CD4-positive, alpha-beta T cell treated with Interleukin-2 at 100 ng/mL for 4 hours (primary cell): ENCODE measurements at places on chromosomes 1 and 21.

- DNase-seq: no peak
These were observed 12.5 kb downstream of the SDC3 start for GRCh38 chr1:30895944-30896660.

DNA sequence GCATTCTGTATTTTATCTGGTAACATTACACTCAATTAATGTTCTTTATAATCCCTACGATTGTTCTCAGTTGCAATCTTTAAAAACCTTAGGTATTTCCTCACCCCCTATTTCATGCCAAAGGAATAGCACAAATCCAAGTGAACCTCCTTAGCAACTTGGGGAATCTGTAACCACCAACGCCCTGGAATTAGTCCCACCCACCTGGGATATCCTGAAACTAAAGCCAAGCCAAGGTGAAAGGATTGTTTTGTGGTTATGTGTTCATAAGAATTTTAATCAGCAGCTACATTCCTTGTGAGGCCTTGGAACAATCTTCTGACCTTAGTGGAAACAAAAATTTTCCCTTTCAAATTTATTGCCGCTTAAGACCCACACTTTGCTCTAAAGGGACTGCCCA is 908.7 kb downstream of the TTLL7 start:
- no peak for DNase-seq

DNA sequence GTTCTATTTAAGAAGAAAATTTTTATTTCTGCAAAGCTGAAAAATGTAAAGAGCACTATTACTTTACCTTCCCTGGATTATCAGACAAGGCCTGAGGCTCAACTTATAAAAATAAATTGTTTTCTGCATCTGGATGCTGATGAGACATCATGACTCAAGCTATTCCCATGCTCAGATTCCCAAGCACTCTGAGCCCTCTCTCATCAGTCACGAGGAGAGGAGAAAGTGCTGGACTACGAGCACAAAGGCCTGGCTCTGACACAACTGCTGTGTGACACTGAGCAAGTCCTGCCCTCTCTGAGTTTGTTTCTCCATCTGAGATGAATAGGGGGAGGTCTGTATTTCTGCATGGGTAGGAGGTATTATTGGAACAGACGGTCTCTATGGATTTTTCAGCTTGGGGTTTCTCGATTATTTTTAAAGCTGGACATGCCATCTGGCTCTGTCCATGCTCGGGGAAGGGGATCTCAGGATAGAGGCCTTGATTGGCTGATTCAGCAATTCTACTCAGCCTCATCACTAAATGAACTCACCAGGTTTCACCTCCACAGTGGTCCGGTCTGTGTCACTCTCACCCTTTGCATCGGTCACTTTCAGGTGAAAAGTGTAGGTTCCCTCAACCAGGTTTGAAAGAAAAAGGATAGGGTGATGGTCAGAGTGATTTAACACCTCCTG is 107.7 kb downstream of the KIAA0319L start:
- DNase-seq: no peak

- no peak for DNase-seq
These were observed 28.6 kb downstream of the FCRL2 start for GRCh38 chr1:157748262-157748817.

DNA sequence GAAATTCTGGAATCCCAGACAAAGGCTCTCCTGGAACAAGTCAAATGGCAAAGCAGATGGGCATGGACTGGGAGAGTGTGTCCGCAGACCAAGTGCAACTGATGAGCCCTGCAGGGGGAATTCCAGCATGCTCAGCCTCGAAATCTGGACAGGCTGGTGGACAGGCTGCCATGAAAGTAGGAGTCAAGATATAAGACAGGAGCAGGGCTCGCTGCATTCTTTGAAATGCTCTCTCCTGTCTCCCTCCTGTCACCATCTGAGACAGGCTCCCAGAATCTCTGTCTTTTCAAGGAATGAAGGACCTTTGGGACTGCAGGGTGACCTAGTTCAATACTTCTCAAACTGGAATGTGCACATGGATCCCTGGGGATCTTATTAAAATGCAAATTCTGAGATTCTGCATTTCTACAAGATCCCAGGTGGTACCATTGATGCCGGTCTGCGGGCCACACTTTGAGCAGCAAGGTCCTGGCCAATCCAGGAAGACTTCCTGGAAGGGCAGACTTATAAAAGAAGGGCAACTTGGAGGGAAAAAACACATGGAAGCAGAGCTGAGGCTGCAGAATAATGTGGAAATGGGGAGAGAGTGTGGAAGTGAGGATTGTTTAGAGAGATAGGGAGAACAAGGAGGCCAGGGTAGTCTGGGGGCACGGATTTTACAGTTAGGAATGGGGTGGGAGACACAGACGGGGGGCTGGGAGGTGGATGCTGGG is 29.8 kb downstream of the TNNT2 start:
- DNase-seq: no peak

GRCh38 chr1:114388432-114389003 is 122.5 kb downstream of the TRIM33 start:
- no peak for DNase-seq

DNA sequence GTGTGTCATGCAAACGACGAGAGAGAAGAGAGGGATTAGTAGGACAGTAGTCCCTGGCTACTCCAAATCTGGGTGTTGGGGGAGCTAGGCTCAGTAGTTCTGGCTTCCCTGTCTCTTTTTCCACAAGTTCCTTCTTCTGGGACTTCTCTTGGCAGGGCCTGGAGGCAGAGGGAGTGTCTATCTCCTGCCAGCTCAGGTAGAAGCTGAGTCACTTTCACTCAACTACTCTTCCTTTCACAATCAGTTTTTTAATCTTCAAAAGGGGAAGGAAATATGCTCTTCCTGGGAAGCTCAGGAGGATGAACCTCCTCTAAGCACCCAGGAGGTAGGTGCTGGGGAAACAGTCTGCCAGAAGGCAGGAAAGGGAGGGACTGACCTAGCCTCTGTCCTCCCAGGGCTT is 35.2 kb upstream of the MAGOH start:
- no peak for DNase-seq

DNA sequence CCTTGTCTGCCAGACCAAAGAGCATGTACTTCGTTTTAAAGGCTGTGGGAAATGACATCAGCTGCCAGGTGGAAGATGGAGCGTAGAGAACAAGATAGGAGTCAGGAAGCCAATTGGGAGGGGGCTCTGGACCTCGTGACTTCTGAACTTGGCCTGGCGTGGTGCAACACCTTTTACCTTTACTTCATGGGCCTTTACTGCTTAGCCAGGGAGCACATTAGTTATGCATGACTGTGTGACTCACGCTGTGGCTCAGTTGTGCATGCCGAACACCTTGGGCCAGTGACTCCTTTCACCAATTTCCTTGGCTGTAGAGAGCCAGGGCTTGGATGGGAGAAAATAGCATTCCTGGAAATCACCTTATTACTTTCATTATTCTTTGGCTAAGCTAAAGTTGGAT is 7.2 kb downstream of the XCL1 start:
- no peak for DNase-seq

GRCh38 chr1:190551638-190552037 is 74.0 kb upstream of the BRINP3 start:
- no peak for DNase-seq

DNA sequence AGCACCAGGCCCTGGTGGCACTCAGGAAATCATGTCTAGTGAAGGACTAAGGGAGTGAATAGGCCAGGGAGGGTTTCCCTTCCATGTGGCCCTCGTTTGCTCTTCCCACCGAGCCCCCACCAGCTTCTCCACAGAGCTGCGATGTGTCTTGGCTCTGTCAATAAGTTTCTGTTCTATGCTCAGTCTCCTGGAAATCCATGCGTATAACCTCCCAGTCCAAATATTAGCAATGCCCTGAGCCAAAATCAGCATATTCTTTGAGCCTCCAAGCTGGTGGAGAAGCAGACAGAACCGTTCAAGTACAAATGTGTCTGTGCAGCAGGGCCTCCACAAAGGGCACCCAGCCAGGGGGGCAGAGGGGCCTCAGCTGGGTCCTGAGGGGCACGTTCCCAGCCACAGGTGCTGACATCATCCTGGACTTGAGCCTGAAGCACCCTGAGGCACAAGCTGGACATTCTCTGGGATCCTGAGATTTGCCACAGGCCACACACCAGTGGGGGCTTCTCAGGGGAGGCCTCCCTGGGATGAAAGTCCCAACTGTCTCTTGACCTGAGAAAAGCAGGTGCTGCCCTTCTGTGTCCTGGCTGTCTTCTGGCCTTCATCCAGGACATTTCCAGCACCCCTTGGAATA is 350.5 kb upstream of the VAMP3 start:
- DNase-seq: no peak

GRCh38 chr1:204145033-204145504 is 6.8 kb downstream of the ETNK2 start:
- DNase-seq: no peak

- DNase-seq: no peak
These were observed 108.2 kb upstream of the SLC35F3 start for GRCh38 chr1:233796146-233796783.

GRCh38 chr1:145828367-145829026 is 4.5 kb downstream of the POLR3C start:
- no peak for DNase-seq

DNA sequence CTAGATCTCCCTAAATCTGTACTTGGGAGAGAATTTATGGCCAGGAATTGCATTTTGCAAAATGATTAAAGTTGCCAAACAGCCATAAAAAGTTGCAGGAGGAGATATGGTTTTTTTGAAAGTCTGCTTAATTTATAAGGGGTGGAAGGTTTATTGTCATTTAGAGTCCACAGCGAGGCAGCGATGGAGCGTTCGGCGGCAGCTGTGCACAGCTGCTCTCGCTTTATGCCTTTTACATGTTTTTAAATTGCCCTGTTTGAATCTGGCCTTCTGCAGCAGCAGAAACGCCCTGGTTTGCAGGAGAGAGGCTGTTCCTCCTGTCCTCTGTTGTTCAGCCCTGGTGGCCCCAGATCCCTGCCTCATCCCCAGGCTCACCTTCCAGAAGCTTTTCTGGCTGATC is 144.9 kb upstream of the POU3F1 start:
- DNase-seq: no peak

DNA sequence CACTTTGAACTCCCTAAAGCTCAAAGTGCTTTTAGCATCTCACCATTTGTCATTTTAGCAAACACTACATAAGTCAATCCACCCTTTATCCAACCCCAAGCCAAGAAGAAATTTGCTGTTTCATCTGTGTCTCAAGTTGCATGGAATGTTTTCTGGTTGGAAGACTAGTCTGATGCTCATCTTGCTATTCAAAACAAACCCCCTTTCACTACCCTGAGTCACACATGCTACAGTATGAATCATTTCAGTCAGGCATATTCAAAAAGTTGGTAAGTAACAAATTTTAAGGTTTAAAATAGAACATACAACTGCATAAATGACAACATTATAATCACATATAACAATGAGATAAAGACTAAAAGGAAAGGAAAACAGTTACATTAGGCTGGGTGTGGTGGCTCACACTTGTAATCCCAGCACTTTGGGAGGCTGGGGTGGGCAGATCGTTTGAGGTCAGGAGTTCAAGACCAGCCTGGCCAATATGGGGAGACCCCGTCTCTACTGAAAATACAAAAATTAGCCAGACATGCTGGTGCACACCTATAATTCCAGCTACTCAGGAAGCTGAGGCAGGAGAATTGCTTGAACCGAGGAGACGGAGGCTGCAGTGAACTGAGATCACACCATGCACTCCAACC is 38.7 kb downstream of the DSTYK start:
- no peak for DNase-seq

DNA sequence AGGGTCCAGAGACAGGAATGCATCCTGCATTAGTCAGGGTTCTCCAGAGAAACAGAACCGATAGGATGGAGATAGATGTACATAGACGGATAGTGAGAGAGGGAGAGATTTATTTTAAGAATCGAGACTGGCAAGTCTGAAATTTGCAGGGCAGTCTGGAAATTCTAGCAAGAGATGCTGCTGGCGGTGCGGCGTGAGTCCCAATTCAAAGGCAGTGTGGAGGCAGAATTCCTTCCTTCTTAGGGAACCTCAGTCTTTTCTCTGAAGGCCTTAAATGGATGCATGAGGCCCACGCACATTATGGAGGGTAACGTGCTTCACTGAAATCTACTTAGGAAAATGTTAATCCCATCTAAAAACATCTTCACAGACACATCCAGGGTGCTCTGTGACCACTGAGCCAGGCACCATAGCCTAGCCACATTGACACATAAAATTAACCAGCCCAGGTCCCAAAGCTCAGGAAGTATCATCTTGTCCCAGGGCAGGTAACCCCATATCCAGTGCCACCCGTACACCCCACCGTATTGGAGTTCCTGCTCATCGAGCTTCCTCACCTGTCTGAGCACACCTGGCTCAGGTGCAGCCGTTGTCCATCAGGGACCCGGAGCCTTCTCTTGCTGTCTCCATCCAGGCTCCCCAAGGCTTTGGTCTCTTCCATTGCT is 9.7 kb upstream of the PKNOX1 start:
- DNase-seq: no peak
